ENCODE measurements at places on chromosomes 3 and 15.
A peak's percentile ranks its signal among the peaks of the same experiment; 100 is the strongest.

DNA sequence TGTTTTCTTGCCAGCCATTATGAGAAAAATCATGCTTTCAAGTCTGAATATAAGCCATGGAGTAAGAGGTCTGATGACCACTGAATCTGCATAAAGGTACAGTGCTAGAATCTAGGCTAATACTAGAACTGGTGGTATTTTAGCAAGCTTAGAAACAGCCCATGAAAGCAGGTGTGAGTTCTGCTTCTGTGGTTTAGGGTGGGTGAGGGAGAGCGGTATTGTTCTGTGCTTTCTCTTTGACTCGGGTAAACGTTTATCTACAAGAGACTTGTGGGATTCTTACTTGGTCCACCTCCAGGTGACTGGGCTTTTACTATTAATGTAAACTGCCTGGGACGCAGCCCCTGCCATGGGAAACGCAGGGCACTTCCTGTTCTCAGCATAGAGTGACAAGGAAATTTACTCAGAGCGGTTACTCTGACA, 55.2 kb downstream of the PGPEP1L start:
- DNase-seq = no peak

GRCh38 chr15:81548365-81549130, 174.5 kb upstream of the TMC3 start:
- no peak for DNase-seq

- DNase-seq = no peak
These were observed 23.0 kb downstream of the PAQR9 start for GRCh38 chr3:142940472-142940871.

DNA sequence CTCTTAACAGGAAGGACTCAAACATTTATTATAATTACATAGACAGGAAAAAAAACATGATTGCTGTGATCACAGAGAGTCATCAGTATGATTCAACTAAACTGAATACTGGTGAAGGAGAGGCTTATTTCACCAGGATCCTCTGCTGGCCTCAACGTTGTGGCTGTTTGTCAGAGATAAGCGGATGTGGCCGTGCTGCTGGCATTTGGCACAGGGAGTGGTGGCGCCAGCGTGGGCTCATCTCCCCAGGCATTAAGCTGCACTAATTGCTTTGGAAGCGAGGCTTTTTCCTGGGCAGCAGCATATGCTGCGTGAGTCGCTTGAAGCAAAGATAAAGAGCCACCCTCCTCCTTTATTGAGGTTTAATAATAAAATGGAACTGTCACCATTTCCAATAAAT, 306.7 kb downstream of the LRTM1 start:
- DNase-seq = no peak

DNA sequence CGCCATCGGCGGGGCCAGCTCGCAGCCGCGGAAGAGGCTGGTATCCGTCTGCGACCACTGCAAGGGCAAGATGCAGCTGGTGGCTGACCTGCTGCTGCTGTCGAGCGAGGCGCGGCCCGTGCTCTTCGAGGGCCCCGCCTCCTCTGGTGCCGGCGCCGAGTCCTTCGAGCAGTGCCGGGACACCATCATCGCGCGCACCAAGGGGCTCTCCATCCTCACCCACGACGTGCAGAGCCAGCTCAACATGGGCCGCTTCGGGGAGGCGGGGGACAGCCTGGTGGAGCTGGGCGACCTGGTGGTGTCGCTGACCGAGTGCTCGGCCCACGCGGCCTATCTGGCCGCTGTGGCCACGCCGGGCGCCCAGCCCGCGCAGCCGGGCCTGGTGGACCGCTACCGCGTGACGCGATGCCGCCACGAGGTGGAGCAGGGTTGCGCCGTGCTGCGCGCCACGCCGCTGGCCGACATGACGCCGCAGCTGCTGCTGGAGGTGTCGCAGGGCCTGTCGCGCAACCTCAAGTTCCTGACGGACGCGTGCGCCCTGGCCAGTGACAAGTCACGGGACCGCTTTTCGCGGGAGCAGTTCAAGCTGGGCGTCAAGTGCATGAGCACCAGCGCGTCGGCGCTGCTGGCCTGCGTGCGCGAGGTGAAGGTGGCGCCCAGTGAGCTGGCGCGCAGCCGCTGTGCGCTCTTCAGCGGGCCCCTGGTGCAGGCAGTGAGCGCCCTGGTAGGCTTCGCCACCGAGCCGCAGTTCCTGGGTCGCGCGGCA, 1.8 kb downstream of the TLNRD1 start:
- peak; percentile 35 for DNase-seq

DNA sequence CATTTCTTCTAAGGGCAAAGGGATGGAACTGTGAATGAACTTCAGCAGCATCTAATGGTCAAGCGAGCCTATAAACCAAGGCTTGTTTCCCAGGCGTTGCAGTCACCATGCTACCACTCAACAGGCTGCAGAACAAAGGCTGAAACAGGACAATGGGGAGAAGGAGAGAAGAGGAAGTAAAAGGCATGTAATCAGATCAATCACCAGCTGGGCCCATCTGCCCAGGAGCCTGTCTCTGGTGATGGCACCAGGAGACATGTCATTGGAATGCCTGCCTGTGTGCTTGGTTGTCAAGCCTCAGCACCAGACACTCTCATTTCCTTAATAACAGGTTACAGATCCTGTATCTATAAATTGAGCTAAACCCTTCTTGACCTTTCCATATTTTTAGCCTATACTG, 81.7 kb upstream of the UMPS start:
- DNase-seq = no peak

DNA sequence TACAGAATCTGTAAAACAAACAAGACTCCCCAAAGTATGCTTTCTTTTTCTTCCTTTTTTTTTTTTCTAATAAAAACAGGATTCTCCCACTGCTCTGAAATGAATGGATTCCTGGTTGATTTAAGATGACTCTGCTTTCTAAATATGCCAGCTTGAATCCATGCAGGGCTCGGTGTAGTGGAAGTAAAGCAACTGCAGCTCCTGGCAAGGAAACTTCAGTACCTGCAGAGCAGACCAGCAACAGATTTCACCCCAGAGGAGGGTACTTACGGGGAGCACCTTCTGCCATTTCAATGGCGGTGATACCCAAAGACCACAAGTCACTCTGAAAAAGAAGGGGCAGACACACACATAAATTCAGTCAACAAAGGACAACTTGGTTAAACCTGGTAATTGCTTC, 150.5 kb upstream of the SLC2A2 start:
- DNase-seq = no peak

DNA sequence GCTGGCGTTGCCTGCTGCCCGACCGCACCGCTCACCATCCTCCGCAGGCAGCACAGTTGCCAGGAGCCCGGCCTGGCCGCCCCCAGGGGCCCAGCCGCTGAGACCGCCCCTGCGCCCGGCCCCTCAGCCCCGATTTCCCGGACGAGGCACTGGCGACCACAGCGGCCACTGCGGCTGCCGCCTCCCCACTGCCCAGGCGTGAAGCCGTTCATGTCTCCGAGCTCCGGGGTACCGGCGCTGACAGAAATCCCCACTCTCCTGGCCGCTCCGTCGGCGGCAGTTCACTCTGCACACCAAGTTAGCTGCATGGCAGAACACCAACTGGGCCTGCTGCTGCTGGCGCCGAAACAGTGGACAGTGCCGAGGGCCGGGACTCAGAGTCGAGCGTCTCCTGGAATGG, 8.5 kb downstream of the SELENOT start:
- no peak for DNase-seq

All from AG08396 (cell line).